ENCODE measurements at places on chromosomes 6 and 20.
A peak's percentile ranks its signal among the peaks of the same experiment; 100 is the strongest.

- DNase-seq = no peak
These were observed 804.5 kb upstream of the CITED2 start for GRCh38 chr6:140178935-140179334.

- no peak for DNase-seq
These were observed 84.9 kb upstream of the MLN start for GRCh38 chr6:33888664-33889200.

- no peak for DNase-seq
These were observed 16.4 kb upstream of the XRN2 start for GRCh38 chr20:21286775-21287174.

GRCh38 chr20:33460711-33461110, 17.1 kb upstream of the SNTA1 start:
- DNase-seq = peak; percentile 32

- DNase-seq = no peak
These were observed 61.1 kb upstream of the FBXO30 start for GRCh38 chr6:145875496-145876211.

- no peak for DNase-seq
These were observed 100.9 kb downstream of the HFE start for GRCh38 chr6:26187981-26188635.

DNA sequence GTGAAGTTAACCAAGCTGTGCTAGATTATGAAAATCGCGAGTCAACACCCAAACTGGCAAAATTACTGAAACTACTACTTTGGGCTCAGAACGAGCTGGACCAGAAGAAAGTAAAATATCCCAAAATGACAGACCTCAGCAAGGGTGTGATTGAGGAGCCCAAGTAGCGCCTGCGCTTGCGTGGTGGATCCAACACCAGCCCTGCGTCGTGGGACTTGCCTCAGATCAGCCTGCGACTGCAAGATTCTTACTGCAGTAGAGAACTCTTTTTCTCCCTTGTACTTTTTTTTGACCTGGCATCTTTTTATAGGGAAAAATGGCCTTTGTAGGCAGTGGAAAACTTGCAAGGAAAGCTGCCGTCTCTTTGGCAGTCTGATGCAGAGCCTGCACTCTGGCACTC, 6.8 kb downstream of the GID8 start:
- DNase-seq = no peak

GRCh38 chr6:142249266-142249665, 52.5 kb upstream of the ADGRG6 start:
- no peak for DNase-seq

DNA sequence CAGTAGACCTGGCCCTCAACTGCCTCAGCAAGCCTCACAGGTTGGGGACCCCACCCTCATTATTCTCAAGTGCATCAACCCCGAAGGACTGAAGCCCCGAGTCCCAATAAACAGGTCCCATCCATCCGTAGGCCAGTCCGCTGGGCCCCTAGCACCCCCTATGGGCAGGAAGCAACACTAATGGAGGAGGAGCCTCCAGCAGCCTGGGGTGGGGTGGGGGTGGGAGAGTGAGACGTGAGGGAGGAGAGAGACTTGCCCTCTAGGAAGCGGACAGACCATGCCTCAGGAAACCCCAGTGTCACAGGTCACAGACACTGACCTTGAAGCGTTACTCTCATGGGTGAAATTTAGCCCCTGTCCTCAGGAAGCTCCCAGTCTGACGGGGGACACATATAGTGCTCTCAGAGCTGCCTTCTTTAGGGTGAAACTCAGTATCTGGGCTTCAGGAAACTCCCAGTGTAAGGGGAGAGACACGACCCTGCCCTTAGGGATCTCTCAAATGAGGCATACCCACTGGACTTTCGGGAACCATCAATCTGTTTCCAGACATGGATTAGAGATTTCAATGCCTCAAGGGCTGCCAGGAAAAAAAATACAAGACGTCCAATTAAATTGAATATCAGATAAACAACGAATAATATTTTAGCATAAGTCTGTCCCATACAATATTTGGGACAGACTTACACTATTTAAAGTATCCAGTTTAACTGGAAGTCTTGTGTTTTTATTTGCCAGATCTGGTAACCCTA, 125.8 kb downstream of the MRPL14 start:
- no peak for DNase-seq

DNA sequence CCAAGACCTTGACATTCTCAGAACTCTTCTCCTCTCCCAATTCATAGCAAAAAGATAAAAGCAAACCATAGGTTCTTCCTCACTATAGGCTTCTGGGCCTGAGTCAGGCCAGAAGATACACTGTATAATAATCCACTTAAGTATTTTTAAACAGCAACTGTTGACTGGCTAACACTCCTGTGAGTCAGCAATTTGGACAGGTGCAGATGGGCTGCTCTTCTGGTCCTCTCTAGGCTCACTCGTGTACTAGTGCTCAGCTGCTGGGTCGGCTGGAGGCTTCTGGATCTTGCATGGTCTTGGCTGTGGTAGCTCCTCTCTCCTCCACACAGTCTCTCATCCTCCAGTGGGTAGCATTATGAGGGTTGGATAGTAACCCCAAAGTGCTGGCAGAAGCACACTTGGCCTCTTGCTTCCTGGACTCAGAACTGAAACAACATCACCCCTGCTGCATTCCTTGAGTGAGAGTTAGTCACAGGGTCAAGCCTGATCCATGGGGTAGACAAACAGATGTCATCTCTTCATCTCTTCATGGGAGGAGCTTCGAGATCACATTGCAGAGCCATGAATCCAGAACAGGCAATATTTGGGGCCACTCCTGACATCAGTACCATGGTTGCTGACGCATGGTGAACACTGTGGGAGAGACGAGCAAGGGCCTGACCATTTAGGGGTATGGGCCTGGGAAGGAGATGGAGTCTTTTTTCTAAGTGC, 86.9 kb downstream of the C6orf118 start:
- DNase-seq = no peak

GRCh38 chr6:47670851-47671250, 27.5 kb upstream of the ADGRF4 start:
- no peak for DNase-seq

GRCh38 chr6:89843070-89843469, 13.4 kb downstream of the CASP8AP2 start:
- DNase-seq = no peak

- DNase-seq = no peak
These were observed 175.8 kb upstream of the ARID1B start for GRCh38 chr6:156601152-156602065.

DNA sequence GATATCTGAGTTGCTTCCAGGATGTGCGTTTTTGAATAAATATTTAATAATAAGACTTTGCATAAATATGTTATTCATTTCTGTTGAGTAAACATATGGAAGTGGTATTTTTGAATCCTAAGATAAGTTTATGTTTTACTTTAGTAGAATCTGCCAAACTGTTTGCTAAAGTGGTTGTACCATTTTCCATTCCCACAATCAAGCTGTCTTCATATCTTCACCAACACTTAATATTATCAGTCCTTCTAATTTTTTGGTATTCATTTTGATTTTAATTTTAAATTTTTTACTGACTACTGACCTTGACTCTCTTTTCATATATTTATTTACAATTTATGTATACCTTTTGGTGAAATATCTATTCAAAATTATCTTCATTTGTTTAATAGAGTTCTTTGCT, 293.9 kb upstream of the PTCHD4 start:
- no peak for DNase-seq

- no peak for DNase-seq
These were observed 8.5 kb upstream of the GDF5 start for GRCh38 chr20:35446356-35447078.

DNA sequence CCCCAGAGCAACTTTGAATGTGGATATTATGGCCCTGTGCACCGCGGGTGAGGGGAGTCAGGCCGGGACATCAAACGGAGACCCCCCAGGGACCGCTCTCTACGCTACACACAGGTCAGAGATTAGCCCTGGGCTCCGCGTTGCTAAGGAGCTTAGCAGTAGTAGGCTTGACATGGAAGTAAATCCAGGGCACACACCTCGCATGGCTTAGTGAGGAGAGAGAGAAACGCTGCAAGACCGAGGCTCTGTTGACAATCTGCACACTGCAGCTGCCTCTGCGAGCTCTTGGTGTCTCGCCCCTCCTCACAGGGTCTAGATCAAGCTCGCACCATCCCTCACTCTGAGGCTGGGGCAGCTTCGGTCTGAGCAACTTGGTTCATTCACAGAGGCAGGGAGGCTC, 116.1 kb upstream of the CDH4 start:
- DNase-seq = no peak

- no peak for DNase-seq
These were observed 3.8 kb downstream of the CST5 start for GRCh38 chr20:23875606-23876237.

GRCh38 chr20:12512755-12513154, 496.0 kb upstream of the SPTLC3 start:
- no peak for DNase-seq

- DNase-seq = no peak
These were observed 109.3 kb downstream of the RNF144B start for GRCh38 chr6:18496462-18496861.

GRCh38 chr6:2848851-2849250, 7.2 kb upstream of the SERPINB1 start:
- DNase-seq = peak; percentile 66

DNA sequence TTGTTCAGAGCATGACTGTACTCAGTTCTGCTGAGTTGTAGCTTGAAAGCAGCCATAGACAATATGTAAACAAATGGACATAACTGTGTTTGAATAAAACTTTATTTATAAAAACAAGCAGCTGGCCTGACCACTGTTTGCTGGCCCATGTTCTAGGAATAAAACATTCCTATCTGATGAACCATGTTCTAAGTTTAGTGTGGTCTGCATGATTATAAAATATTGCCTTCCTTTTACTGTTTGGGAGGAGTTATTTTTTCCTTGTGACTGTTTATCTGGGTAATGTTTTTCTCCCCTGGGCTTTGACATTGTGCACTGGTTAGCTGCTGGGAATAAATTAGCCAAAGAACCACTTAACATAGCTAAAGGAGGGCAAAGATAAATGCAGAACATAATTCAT, 55.1 kb downstream of the CDS2 start:
- no peak for DNase-seq

GRCh38 chr6:47934023-47934422, 152.2 kb downstream of the OPN5 start:
- DNase-seq = no peak

DNA sequence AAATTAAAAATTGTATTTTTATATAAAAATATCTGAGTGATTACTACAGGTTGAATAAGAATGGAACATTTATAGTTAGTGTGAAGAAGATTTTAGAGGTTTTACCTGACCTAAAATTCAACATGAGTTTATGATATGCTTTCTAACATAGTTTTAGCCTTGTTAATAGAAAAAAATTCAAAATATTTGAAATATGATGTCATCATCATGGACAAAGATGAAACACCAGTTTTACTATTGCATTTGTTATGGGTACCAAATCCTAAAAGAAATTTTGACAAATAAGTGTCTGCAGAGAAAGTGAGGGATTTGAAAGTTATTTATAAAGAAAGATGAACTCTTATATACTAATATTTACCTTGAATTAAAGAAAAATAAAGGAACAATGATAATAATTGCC, 479.7 kb downstream of the TBC1D32 start:
- DNase-seq = no peak

DNA sequence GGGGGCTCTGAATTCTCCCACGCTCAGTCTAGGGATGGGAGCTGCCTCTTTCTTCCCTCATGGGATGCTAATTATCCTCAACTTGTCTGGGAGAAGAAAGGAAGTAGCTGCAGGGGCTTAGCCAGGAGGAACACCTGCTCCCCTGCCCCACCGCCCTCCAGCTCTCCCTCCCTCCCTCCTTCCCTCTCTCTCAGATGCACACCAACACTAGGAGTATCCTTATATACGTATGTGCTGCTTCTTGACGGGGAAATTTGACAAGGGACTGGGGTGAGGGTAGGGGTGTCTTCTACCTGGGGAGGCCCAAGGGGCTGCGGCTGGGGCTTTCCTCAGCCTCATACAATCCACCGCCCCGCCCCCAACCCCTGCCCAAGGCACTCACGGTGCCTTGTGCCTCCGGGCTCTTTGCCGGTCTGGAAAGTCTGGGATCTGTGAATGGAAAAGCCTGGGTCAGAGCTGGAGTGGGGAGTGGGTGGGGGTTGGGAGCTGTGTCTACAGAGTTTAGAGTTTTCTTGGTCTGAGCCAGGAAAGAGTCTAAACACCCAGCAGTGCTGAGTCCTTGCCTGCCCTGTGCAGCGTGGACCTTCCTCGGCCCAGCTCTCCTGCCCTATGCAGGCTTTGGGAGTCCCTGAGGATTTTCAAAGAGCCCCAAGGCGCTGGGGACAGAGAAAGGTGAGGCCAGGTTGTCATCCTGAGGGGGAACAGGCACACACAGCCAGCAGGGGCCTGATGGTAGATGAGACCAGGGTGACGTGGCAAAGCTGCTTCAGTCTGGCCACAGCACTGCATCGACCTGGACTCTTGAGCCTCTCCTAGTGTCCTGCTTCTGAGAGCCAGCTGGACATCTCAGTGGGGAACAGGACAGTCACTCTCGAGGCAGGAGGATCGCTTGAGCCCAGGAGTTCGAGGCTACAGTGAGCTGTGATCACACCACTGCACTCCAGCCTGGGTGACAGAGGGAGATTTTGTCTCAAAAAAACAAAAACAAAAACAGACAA, 29.3 kb upstream of the EMILIN3 start:
- DNase-seq = no peak

- DNase-seq = no peak
These were observed 63.8 kb downstream of the GMDS start for GRCh38 chr6:2181567-2181966.

DNA sequence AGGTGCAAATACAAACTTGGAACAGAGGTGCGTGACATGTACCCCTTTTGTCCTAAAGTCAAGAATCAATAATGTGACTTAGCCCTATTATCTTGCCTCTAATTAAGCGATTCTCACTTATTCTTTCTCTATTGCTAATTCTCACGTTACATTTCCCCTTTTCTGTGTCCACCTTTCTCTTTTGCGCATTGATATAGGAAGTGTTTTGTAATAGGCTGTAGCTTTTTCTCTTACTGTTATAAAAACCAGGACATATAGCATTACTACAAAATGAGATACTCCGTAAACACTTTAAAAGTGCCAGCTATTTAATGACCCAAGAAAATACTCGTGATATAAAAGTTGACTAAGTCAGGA, 669 bp upstream of the TMEM30A start:
- no peak for DNase-seq

DNA sequence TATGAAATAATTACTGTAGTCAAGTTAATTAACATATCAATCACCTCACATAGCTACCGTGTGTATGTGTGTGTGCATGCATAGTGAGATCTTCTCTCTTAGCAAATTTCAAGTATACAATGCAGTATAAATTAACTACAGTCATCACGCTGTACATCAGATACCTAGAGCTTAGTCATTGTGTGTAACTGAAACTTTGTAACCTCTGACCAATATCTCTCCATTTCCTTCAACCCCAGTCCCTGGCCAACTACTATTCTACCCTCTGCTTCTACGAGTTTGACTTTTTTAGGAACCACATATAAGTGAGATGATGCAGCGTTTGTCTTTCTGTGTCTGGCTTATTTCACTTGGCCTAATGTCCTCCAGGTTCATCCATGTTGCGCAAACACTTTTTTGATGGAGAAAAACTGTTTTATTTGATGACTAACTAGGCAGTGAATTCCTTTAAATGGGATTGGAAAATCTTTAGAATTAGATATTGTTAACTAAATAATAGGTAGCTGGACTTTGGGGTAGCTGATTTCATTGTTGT, 459.5 kb downstream of the DHX35 start:
- no peak for DNase-seq

GRCh38 chr6:14950970-14951276, 294.9 kb upstream of the JARID2 start:
- no peak for DNase-seq
